ENCODE measurements at places on chromosomes 1 and 21.

GRCh38 chr1:111497592-111497991, 5.8 kb downstream of the ADORA3 start:
- no peak for DNase-seq

- no peak for DNase-seq
Measured at GRCh38 chr1:31259746-31260145, 20.1 kb upstream of the NKAIN1 start.

- DNase-seq = no peak
Measured at GRCh38 chr1:52460694-52461093, 56.3 kb downstream of the PRPF38A start.

DNA sequence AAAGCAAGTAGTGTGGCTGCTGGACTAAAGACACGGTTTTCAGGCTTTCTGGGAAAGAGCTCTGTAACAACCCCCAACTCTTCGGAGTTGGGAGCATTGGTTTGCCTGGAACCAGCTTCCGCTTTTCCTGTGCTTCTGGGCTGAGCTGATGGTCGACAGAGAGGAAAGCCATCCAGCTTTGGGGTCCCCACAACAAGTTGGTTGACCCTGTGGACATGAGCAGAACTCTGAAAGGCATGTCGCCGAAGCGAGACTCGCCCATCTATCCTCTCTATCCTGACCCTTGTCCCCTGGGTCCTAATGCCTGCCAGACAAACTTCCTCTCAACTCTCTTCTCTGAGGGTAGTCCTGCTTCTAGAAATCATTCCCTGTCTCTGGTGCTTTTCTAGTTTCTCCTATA, 31.9 kb upstream of the FCGR2A start:
- peak; percentile 14 for DNase-seq

- no peak for DNase-seq
Measured at GRCh38 chr1:118159569-118159968, 25.5 kb downstream of the SPAG17 start.

DNA sequence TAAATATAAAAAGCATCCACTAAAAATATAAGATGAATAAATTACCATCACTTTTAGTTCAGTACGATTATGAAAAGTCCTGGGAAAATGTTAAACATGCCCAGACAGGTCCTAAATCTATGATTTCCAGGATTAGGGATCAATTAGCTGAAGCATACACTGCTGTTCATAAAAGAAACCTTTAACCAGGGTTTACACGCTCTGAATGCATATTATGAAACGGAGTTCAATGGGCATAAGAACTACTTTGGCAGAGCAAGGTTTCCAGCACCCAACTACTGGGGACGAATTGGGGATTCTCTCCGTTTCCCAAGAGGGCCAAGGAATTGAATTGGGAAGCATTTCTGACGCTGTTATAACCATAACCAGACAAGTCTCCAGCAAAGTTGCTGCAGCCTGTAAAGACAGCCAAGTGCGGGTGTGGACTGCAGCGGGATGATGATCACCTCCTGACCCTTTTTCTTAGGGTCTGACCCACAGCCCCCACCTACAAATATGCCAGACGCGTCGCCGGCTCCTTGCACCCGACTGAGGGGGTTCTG, 1.6 kb downstream of the SLC30A1 start:
- DNase-seq = no peak

GRCh38 chr1:48236716-48237470, 14.4 kb downstream of the SLC5A9 start:
- DNase-seq = no peak

GRCh38 chr1:46303872-46304326, 401 bp downstream of the UQCRH start:
- DNase-seq = no peak

GRCh38 chr1:222257027-222257426, 290.9 kb downstream of the HHIPL2 start:
- DNase-seq = no peak

GRCh38 chr1:181985936-181986906, 75.3 kb downstream of the ZNF648 start:
- DNase-seq = no peak

DNA sequence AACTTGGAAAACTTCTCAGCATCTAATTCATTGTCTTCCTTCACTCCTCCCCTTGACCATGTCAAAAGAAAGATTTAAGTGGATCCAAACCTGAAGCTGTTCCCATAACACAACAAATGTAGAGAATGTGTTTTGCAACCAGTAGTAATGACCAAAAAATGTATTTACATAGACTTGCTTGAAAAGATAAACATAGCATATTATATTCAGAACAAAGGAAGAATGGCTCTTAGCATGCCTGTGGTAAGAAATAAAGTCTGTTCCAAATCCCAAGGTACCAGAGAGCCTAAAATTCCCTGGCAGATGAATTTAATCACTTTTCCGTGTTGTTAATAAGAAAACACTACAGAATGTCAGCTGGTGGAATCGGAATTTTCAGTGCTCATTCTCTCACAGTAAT, 36.8 kb downstream of the FMO3 start:
- DNase-seq = no peak

GRCh38 chr1:154730259-154730658, 122.3 kb upstream of the ADAR start:
- no peak for DNase-seq

- DNase-seq = no peak
Measured at GRCh38 chr1:61253912-61254633, 171.7 kb downstream of the NFIA start.

- DNase-seq = no peak
Measured at GRCh38 chr1:22567197-22567596, 3.9 kb downstream of the EPHA8 start.

- DNase-seq = peak; percentile 20
Measured at GRCh38 chr1:44275991-44276405, 62.7 kb downstream of the DMAP1 start.

DNA sequence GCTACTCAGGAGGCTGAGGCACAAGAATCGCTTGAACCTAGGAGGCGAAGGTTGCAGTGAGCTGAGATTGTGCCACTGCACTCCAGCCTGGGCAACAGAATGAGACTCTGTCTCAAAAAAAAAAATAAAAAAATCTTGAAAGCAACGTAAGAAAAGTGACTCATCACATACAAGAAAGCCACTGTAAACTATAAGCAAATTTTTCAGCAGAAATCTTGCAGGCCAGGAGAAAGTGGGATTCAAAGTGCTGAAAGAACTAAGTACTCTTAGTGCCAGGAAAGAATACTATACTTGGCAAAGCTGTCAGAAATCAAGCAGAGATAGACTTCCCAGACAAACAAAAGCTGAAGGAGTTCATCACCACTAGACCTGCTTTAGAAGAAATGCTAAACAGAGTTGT, 4.4 kb upstream of the HMGN1 start:
- no peak for DNase-seq

- no peak for DNase-seq
Measured at GRCh38 chr1:79517470-79518224, 511.1 kb upstream of the ADGRL4 start.

GRCh38 chr1:2840036-2840809, 38.7 kb upstream of the TTC34 start:
- peak; percentile 42 for DNase-seq

DNA sequence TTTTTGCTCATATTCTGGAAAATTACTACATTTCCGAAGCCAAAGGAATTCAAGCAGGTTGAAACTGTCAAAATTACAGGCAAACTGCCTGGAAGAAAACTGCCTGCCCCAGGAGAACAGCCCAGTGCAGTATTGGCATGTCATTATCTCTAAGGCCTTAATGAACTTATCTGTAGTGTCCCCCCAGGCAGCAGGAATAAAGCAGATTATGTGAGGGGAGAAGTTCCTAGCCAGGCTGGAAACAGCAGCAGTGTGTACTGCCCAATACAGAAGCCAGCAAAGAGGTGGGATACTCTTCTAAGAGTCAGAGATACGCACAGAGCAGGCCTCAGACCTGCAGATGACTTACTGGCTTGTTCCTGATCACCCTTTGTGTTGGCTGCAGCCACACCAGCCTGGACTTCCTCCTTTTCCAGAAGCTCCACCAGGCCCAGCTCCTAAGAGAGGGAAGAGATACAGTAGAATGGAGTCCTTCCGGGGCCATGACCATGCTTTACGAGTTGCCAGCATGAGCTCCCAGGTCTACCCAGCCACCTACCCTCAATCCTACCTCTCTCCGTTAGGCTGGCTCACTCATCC, 11.7 kb downstream of the IQGAP3 start:
- DNase-seq = no peak

GRCh38 chr1:48873944-48874343, 97.3 kb upstream of the BEND5 start:
- peak; percentile 74 for DNase-seq

GRCh38 chr1:244113532-244114320, 62.6 kb downstream of the ZBTB18 start:
- DNase-seq = no peak

DNA sequence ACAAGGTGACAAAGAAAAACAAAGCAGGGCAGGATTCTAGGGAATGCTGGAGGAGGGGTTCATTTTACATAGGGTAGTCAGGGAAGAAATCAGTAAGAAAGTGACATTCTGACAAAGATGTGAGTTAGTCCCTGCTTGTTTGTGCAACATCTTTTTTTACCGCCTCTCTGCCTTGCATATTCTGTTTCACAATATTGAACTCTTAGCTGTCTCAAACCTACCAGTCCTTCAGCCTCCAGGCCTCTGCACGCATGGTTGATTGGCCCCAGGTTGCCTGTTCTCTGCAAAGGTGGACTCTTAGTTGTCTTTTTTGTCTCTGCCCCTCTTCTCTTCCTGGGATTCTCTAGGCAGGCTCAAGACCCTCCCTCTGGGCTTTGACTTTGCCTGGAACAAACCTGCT, 152.2 kb upstream of the RUNX1 start:
- no peak for DNase-seq

DNA sequence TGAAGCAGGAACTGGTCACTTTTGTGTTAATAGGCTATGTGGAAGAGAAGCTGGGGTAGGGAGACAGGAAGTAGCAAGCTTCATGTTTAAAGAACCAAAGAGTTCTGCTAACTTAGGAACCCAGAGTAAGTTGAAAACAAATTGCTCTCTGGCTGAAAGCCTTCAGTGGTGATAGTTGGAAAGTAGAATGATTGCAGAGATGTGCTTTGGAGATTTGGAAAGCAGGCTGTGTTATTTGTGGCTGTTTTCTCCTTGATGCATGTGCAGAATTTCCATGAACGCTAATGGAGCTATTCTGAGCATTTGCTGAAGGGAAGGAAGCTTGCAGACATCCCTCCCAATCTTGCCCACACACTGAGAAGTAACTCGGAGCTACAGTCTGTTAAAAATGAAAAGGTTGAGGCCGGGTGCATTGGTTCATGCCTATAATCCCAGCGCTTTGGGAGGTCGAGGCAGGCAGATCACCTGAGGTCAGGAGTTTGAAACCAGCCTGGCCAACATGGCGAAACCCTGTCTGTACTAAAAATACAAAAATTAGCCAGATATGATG, 45.7 kb downstream of the TCEANC2 start:
- no peak for DNase-seq

GRCh38 chr1:248906753-248907661, 972 bp downstream of the PGBD2 start:
- DNase-seq = no peak

GRCh38 chr1:46411601-46412341, 17.7 kb downstream of the FAAH start:
- DNase-seq = peak; percentile 75

DNA sequence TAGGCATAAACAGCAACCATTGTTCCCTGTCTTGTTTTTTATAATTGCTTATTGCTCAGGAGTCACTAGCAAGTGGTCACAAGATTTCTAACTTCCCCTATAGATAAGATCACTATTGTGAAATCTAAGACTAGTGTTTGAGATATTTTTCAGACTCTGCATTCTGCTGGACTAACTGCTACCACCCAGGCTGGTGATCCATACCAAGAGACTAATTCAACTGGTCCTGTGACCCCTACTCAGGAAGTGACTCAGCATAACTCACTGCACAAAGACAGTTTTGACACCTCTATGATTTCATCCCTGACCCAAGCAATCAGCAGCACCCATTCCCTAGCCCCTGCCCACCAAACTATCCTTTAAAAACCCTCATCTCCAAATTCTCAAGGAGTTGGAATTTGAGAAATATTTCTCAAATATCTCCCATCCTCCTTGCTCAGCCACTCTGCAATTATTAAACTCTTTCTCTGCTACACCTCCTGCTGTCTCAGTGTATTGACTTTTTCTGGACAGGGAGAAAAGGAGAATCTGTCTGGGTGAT, 52.7 kb downstream of the TRIM33 start:
- no peak for DNase-seq

GRCh38 chr1:1438531-1439381, 3.3 kb downstream of the VWA1 start:
- DNase-seq = no peak

DNA sequence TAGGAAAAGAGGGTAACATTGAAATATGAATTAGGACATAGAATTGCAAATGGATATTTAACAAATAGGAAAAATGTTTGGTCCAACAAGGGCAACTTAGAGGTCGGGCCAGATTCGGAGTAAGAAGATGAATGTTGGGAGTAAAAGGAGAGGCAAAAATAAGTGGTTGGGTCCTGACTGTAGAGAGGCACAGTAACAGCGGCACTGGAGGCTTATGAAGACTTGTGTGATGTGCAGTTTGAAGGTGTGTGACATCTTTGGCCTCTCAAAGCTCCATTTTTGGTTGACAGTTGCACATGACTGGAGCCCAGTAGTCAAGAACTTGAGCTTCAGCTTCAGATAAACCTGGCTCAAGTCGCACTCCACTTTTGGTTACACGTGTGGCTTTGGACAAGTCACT, 109.9 kb upstream of the PAXBP1 start:
- DNase-seq = no peak

DNA sequence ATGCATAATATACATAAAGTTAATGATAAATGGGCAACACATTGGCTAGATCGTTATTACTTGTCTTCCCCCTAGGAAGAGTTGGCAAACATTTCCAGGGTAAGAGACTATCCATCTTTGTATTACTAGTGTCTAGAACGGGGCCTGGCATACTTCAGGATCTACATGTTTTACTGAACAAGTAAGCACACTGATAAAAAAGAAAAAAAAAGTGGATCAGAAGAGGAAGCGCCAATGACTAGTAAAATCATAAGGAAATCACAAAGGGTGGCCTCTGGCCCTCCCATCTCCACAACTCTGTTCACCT, 482 bp downstream of the TM2D1 start:
- no peak for DNase-seq

- DNase-seq = no peak
Measured at GRCh38 chr1:89698624-89699023, 65.7 kb downstream of the LRRC8C start.

DNA sequence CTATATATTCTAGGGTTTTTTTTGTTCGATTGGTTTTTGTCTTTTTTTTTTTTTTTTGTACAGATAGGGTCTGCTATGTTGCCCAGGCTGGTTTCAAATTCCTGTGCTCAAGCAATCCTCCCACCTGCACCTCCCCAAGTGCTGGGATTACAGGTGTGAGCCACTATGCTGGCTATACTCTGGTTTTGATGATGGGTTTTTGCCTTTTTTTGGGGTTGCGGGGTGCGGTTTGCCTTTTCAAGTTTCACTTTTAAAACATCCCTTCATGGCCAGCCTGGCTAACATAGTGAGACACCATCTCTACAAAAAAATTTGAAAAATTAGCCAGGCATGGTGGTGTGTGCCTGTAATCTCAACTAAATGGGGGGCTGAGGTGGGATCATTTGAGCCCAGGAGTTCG, 10.0 kb downstream of the KDM5B start:
- DNase-seq = no peak

GRCh38 chr1:228768355-228769000, 33.2 kb downstream of the RHOU start:
- no peak for DNase-seq

- no peak for DNase-seq
Measured at GRCh38 chr1:44694863-44695478, 20.5 kb downstream of the ARMH1 start.
